ENCODE measurements at places on chromosomes 2 and 18.

DNA sequence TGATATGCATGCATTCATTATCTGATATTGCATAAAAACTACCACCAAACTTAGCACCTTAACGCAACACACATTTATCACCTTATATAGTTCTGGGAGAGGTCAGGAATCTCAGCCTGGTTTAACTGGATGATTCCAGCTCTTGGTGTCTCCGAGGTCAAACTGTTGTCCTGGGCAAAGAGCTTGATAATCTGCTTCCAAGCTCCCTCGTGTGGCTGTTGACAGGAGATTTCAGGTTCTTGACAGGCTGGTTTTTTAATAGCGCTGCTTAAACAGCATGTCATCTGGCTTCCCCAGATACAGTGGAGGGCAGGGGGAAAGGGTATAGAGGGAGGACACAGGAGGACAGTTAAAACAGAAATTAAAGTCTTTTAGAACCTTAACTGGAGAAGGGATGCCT is 785.0 kb downstream of the CNTNAP5 start:
- DNase-seq = no peak

DNA sequence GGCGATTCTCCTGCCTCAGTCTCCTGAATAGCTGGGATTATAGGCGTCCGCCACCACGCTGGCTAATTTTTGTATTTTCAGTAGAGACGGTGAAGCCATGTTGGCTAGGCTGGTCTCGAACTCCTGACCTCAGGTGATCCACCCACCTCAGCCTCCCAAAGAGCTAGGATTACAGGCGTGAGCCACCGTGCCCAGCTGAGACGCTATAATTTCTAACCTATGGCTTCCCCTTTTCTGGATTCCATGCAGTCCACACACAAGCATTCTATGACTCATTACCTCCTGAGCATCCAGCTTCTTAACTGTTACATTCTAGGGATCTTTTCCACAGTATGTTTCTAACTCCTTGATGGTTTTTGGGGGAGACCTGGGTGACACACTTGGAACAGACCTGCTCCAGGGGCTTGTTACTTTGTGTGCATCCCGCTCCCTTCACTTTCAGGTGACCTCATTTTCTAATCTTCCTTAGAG is 11.8 kb upstream of the KCMF1 start:
- no peak for DNase-seq

DNA sequence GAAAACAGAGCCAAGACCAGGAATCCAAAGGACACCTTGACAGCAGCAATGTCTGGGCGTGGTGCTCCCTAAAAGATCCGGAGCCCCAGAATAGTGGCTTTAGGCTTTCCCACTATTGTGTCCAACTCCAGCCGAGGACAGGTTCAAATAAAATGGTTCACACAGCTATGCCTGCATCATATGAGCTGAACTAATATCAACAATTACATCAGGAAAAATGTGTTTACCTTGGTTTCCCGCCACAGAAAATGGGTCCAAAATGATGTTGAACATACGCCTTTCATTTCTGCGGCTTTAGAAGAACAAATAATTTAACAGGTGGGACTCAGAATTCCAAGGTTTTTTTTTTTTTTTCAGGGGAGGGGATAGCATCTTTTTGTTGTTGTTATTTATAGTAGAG is 93.6 kb downstream of the OSR1 start:
- no peak for DNase-seq

GRCh38 chr2:1816414-1816911 is 72.1 kb upstream of the PXDN start:
- DNase-seq = no peak

DNA sequence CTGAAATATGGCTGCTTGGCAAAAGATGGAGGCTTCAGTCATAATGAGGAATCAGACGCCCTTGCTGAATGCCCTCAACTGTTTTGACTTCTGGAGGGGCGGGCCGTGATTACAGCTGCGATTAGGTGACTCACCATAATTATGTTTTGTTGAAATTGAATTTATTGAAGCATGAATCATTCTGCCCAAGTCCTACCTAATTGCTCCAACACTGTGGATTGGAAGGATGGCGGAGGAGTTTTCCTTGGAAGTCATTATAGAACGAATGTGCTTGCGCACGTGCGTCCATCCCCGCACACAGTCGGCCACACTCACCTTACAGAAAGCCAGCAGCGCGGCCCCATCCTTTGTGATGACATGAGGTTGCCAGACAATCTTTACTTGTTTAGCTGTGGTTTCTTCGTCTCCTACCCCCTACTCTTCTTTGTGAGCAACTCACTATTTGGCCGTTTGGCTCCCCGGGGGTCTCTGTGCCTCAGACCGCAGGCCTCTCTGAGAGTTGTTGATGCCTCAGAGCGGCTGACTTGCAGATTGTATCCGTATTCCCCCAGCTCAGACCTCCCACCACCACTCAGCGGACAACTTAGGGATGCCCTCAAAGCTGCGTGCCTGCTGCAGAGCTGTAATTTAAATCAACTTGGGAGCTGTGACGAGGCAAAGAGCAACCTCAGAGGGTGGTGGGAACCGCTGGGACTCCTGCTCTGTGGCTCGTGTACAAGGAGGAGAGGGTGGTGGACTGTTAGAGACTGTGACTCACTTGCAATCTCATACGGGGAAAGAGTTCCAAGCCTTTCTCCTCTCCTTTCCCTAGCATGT is 513.4 kb downstream of the TNS1 start:
- no peak for DNase-seq

- no peak for DNase-seq
These were observed 132.4 kb downstream of the TMEM163 start for GRCh38 chr2:134586326-134586965.

DNA sequence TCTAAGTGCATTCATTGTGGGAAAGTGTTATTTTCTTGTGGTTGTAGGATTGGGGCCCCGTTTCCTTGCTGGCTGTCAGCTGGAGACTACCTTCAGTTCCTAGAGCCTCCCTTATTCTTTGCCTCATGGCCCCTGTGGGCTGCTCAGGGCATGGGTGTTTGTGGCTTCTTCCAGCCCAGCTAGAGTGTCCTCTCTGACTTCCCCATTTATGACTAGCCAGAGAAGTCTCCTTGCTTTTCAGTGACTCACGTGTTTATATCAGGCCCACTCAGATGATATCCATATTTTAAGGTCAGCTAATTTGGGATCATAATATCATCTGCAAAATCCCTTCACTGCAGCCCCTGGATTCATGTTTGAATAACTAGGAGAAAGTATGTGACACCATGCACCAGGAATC is 62.8 kb downstream of the DTNA start:
- DNase-seq = no peak

DNA sequence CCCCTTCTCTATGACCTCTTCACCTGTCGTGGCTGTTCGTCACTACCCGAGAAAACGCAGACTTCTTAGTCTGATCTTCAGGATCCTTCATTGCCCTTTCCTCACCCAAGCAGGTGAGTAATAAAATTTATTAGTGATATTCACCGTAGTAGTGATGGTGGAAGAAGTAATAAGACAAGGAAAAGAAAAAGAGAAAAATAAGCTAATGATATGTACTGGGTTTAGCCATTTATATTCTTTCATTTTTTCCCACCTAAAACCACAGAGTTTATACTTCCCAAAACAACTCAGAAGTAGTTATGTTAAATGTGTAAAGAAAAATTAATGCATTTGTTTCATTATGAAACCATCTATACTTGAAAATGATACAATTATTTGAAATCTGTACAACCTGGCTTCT is 19.7 kb downstream of the GYPC start:
- no peak for DNase-seq

- no peak for DNase-seq
These were observed 8.7 kb downstream of the OSBPL1A start for GRCh38 chr18:24388957-24389356.

DNA sequence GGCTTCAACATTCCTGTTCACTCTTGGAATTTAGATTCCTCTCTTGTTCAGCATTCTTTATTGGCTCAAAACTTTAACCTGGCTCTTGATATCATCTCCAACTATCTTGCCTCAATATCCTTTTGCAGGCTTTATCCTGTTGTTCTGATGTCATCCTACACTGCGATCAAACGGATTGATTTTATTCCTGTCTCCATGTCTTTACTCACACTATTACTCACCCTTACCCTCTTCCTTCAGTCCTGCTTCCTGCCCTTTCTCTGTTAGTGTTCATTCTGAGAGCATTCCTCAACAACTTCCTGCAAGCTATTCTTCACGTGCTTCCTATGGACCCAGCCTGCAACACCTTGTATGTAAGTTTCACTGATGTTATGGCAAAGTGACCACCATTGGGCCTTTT is 264.7 kb downstream of the RNF152 start:
- no peak for DNase-seq

GRCh38 chr2:241848761-241849615 is 9.7 kb downstream of the PDCD1 start:
- no peak for DNase-seq

DNA sequence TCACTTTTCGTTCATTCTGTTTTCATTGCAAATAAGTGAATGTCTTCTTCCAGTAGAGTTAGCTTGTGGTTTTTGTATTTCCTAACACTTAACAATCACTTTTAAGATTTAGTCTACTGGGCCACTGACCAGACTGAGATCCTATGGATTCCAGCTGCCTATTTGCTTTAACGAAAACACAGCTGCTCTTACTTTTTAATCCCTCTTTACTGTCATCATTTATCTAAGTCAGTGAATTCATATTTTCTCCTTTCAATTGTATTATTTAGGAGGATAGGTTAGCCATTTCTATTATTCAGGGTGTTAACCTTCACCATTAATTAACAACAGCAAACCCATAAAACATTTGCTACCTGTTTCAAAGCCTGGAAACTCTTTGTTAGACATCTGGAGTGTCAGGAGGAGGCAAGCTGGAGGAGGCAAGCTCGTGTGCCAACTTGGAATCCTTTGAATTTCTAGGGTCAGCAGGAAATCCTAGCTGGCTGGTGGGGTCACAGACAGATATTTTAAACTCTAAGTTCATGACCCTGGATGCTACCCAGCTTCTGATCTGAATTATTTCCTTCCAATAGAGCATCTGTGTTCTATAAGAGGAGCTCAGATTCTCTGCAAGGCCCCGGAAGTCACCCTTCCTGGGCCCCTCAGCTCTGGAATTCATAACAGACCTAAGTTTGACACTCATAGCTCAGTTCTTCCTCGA is 385.3 kb downstream of the RBM43 start:
- DNase-seq = no peak

GRCh38 chr2:23118894-23119293 is 266.1 kb upstream of the KLHL29 start:
- no peak for DNase-seq

DNA sequence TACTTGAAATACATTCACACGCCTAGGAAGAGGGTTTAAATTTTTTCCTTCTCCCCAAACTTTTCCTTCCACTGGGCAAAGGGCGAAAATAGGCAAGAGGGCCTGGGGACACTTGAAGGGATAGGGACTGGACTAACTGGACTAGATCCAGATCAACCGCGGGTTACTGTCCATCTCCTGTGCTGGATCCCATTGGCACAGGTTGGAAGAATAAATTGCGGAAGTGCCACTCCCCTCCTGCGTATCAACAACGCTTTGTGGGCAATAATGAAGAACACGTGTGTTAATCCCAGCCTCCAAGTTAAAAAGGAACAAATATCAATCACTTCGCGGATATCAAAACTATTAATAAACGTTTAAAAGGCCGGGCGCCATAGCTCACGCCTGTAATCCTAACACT is 1.7 kb upstream of the FZD5 start:
- no peak for DNase-seq

DNA sequence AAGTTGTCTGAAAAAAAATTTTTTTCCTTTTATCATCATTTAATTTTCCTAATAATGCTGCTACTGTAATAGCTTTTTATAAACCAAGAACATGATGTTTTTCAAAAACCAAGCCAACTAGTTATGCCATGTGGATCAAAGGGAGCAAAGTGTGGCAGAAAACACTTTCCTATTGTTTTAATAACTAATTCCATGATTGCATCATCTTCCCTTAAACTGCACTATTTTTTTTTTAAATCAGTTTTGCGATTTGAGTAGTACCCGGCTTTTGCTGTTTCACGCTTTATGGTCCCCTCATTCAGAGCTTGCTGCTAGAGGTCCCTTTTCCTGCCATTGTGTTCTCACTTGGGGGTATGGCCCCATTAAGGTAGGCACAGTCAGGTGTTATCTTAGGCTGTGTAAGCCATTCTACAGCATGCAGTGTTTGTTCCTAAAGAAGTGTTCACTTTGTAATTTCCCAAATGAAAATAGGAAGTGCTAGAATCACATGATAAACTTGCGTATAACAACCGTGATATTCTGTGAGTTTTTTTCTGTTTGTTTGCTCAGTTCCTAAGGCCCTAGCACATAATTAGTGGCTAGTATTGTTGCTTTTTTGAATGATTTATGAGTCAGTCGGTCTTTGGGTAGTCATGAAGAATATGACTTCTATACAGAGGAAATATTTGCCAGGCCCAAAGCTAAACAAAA is 225.8 kb downstream of the PTGR3 start:
- peak; percentile 77 for DNase-seq

- DNase-seq = no peak
These were observed 26.9 kb downstream of the ARL4C start for GRCh38 chr2:234469972-234470371.

DNA sequence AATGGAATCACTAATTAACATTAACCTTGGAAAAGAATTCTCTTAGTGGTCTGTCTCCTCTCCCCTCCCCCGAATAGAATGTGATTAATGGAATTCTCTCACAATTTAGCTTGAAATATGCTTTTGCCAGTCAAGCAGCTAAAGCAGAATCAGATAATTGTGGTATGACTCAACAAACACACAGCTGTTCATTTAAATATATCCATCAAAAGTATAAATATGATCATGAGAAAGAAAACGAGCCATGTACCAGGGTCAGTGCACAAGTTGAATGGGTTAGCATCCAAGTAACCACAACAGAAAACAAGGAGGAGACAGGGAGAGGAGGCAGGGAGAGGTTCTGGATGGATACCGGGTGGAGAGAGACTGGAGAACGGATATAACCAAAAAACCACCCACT is 66.9 kb downstream of the ACVR1 start:
- DNase-seq = no peak

DNA sequence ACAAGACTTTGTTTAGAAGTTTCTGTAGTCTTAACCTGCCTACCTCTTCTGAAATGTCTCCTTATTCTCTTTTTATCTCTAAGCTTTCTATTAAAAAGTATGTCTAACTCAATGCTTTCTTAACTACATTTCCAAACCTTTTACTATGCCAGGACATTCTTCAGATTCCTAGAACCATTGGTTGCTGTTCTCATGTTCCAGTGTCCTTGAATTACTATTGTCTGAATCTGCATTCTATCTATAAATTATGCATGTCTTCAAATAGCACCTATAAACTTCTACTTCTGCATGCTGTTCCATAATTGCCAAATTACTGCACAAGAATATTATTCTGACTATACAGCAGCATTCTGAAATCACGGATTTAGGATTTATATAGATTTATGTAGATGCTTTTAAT is 166.0 kb upstream of the VWC2L start:
- DNase-seq = no peak

GRCh38 chr2:142300517-142300916 is 169.7 kb upstream of the LRP1B start:
- no peak for DNase-seq

Data from NCI-H1930 (cell line).